ENCODE measurements at places on chromosomes 1 and 21. TPM values are rescaled to one million over a fixed set of nuclear protein-coding genes. Genes with fewer than 3 reads are reported as not detected.

Gene ASTN1
- 2.5 TPM for polyA plus RNA-seq

GRCh38 chr21:44377201-44377921 is 23.9 kb downstream of the TRPM2 start:
- no peak for DNase-seq

- DNase-seq: no peak
These were observed 33.8 kb downstream of the ARID1A start for GRCh38 chr1:26729633-26730032.

GRCh38 chr1:62012836-62013235 is 181.8 kb upstream of the L1TD1 start:
- DNase-seq: peak; percentile 9

DNA sequence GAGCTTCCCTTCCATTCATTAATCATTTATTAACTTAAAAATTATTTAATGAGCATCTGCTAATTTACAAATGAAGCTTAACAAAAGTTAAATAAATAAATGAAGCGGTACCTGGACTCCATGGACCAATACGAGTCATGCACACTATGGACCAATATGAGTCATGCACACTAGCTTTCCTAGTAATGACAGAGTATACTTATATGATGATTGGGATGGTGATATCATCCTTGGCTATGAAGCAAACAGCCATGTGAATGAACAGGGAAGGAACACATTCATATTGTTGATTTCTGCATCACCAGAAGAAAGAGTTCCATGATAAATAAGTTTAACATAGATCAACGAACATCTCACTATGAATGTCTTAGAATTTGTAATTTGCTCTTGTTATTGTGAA is 109.9 kb downstream of the SPAG17 start:
- DNase-seq: no peak

DNA sequence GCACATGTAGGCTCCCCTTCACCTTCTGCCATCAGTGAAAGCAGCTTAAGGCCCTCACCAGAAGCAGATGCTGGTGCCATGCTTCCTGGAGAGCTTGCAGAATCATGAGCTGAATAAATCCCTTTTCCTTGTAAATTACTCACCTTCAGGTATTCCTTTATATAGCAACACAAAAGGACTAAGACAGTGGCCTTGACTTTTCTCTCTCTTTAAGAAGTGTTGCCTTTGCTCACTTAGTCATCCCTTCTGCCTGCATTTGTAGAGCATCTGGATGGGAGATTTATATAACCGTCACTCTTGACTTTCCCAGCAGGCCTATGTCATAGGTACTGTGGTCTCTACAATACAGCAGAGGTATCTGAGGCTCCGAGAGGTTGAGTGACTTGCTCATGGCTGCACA is 3.7 kb downstream of the PCSK9 start:
- no peak for DNase-seq

GRCh38 chr1:44832056-44832705 is 10.9 kb downstream of the PTCH2 start:
- DNase-seq: no peak

DNA sequence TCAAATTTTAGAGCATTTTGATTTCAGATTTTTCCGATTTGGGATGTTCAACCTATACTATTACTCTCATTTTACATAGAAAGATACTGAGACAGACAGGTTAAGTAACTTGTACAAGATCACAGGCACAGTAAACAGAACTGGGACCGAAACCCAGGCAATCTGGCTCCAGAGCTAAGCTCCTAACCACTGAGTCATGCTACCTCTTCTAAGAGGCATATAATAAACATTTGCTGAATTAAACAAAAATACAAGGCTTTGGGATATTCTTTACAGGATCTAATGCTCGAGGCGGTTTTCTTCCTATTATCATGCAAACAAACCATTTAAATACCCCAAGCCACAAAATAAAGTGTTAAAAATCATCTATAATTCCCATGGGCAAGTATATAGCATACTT is 50.3 kb downstream of the MCOLN2 start:
- DNase-seq: no peak

- DNase-seq: no peak
These were observed 9.6 kb downstream of the SMYD2 start for GRCh38 chr1:214290424-214291037.

Gene LAX1
- polyA plus RNA-seq: 0.21 TPM

Measured in right lung (tissue), 10 donors.